ENCODE measurements at places on chromosomes 1 and 21.
A peak's percentile ranks its signal among the peaks of the same experiment; 100 is the strongest.

DNA sequence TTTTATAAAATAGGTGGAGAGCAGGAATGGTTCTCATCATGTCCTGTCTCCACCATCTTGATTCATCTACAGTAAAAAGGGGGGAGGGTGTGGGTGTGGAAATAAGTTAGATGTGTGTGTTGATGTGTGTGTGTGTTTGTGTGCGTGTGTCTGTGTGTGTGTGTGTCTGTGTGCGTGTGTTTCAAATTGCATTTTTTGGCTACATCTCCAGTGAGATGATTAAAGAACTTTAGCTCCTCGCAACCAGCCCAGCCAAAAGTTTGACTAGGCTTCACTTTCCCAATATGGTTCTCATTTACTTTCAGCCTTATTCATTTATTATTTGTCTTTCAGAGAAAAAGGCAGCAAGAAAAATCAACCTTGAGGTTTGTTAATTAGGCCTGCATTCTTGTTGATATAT lies 14.7 kb upstream of the HAO2 start:
- DNase-seq = no peak

- DNase-seq = peak; percentile 12
Observed at GRCh38 chr1:78339490-78339889, 151.3 kb upstream of the PTGFR start.

- DNase-seq = no peak
Observed at GRCh38 chr1:207815913-207816291, 64.0 kb downstream of the CD46 start.

DNA sequence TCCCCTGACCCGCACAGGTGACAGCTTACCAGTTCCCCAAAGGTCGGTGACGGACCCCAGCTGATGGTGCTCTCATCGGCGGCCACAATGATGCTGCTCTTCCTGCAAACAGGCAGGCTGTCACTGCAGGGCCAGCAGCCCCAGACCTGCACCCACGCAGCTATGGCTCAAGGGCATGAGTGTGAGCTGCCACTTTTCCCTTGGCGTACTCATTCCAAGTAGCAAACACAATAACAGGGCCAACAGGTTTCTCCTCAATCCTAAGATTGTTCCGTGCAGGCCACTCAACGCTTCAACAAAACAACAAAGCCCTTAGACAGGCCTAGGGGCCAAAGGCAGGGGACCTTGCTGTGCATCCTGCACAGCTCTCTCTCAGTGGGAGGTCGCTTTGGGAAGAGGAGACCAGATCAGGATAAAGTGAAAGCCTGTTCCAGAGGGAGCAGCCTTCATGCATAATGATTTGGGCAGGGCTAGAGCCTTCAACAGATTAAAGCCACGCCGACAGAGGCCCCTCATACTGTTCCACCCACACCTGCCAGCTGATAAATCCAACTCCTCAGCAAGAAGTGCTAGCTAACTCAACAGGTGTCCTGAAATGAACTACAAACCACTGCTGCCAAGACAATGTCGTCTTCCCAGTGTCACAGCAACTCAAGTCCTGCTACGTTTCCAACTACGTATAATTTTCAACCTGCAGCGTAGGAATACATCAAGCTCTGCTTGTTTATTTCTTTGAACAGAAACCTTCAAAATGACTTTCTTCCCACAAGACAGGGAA lies 27.2 kb downstream of the RCC2 start:
- DNase-seq = no peak

DNA sequence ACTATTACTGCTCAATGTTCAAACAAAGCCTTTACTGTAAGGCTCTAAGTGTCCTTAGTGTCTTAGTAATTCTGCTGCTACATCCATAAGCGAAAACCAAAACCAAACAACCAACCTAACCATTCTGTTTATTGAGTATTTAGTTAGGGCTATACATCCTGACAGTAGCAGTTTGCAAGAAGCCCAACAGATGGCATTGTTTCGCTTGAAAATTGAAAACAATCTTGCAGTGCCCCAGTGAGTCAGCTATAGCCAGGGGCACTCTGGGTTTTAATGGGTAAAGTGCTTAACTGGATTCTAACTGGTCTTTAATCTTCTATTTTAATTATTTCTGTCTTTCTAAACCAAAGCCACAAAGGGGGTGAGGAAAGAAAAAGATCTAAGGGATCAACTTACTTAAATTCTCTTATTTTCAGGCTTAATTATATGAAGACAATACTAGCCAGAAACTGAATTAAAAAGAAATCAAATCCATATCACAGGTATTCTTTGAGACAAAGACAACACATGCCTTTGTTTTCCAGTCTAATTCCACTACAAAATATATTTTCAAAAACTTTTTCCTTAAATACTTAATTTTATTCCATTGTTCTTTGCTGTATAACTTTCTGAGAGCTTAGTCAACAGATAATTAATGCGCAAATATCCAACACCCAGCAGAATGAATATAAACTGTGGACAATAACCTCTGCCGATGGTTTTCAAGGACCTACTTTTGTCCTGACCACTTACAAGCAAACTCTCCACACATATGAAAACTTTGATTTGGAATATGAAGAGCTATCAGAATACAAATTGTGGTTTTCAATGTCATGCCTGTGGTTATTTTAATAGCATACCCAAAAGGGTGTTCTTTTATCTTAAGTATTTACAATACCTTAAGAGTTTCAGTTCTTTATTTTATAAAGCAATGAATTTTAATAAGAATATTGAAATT lies 15.2 kb downstream of the POGZ start:
- peak; percentile 92 for DNase-seq

- DNase-seq = no peak
Observed at GRCh38 chr1:43619996-43620920, 29.7 kb upstream of the KDM4A start.

GRCh38 chr1:11851180-11851579 lies 3.6 kb upstream of the NPPA start:
- no peak for DNase-seq

GRCh38 chr1:70383483-70383882 lies 27.6 kb upstream of the CTH start:
- no peak for DNase-seq

GRCh38 chr21:31191553-31191952 lies 152.5 kb downstream of the TIAM1 start:
- DNase-seq = no peak

GRCh38 chr1:45721207-45721606 lies 29.2 kb downstream of the IPP start:
- no peak for DNase-seq

- no peak for DNase-seq
Observed at GRCh38 chr1:226838456-226838855, 32.0 kb upstream of the PSEN2 start.

DNA sequence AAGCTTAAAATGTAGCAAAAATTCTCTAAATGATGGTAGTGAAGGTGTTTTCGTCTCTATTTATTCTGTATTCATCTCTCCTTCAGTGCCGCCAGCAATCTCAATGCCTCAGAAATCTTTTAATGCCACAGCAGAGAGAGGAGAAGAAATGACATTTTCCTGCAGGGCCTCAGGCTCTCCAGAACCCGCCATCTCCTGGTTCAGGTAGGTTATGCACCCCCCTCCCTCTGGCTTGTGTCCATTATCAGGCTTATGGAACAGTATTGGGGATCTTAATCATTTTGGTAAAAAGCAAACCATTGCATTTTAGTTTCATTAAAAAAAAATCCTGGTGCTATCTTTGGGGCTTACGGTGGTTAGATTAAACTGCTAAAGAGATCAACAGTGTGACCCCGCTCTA lies 326.1 kb downstream of the NCAM2 start:
- no peak for DNase-seq

DNA sequence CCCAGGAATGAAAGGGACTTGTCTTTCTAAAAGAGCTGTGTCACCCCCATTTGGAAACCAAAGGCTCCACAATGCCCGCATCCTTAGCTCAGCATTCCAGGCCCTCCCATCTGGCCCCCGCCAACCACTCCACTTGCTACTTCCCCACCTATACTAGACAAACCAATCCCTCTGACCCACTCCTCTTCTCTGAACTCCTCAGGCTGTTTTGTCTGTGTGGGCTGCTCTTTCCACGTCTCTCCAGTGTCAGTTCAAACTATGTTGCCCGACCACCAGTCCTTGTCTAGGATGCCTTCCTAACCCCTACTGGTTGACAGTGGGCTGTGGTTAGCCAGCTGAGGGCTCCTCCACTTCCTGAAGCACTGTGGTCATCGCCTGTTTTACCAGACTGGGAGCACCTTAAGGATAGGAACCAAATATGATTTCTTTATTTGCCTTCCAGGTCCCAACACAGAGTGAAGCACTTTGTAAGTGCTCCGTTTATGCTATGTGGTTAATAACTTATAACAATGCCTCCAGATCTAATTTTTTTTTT lies 8.1 kb upstream of the COA7 start:
- DNase-seq = no peak

DNA sequence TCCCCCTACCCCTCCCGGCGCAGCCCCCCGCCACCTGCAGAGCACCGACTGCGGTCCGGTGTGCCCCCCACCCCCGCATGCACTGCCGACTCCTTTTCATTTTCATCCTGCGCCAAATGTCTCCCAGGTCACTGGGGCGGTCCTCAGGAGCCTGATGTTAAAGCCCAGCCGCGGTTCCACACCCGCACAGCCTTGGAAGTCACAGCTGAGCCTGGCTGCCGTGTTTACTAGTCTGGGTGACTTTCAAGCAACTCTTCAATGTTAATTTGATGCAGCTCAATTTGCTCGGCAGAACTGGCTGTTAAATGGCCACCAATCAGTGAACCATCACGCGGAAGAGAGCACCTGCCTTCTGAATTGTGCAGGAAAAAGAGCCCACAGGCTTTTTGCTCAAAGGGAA lies 27.2 kb downstream of the THAP3 start:
- DNase-seq = no peak

DNA sequence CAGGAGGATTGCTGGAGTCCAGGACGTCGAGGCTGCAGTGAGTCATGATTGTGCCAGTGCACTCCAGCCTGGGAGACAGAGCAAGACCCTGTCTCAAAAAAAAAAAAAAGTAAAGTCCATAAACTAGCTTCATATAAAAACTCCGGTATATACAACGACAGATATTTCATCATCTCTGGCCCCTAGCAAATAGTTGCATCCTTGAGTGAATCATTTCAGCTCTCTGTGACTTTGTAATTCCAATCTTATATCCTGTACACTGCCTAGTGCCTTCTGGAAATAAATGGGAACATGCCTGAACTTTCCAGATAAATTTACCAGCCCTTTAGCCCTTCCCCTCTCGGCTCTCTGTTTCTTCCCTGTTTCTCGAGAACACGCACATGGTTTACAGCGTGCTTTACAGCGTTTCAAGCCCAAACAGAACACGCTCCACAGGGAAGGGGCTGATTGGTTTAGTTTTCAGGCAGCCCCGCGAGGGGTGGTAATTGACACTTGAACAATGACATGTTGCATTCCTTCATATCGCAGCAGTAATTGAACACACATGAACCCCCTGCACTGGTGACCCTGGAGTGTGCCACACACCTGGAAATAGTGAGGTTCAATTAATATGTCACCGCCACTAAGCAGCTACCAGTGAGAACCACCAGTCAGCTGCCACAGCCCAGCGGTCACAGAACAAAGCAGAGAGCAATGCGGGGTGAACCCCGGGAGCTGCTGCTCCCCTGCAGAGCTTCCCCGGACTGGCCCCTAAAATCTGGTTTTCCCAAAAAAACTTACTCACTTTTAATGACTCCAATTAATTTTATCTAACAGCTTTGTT lies 35.7 kb upstream of the SIM2 start:
- DNase-seq = peak; percentile 12

GRCh38 chr1:87956072-87956471 lies 627.4 kb downstream of the LMO4 start:
- peak; percentile 81 for DNase-seq

- no peak for DNase-seq
Observed at GRCh38 chr21:39650306-39650705, 37.6 kb downstream of the B3GALT5 start.

DNA sequence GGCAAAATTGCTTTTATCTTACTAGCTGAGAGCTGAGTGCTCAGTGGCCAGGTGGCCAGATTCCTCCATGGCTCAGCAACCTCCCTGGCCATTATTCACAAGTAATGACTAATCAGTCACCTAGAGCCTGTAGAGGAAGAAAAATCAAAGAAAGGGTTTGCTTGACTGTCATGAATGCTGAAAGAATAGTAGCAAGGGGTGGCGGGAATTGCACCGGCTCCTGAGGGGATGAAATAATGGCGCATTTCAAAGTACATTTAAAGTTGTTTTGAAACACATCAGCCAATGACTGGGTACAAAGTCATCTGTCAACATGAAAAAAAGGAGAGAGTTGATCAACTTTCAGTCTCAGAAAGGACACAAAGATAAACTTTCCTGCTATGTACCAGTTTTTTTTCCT lies 99.5 kb downstream of the OMA1 start:
- no peak for DNase-seq

DNA sequence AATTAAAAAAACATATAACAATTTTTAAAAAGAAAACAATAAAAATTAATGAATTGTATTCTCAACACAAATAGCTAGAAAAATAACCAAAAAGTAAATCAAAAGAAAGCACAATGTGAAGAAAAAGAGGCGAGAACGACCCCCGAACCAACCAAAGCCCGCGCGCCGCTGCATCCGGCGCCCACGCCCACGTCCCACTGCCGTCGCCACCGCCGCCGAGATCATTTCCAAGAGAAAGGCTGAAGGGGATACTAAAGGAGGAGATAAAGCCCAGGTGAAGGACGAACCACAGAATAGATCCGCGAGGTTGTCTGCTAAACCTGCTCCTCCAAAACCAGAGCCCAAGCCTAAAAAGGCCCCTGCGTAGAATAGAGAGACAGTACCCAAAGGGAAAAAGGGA lies 11.8 kb upstream of the ABCB10 start:
- DNase-seq = no peak

DNA sequence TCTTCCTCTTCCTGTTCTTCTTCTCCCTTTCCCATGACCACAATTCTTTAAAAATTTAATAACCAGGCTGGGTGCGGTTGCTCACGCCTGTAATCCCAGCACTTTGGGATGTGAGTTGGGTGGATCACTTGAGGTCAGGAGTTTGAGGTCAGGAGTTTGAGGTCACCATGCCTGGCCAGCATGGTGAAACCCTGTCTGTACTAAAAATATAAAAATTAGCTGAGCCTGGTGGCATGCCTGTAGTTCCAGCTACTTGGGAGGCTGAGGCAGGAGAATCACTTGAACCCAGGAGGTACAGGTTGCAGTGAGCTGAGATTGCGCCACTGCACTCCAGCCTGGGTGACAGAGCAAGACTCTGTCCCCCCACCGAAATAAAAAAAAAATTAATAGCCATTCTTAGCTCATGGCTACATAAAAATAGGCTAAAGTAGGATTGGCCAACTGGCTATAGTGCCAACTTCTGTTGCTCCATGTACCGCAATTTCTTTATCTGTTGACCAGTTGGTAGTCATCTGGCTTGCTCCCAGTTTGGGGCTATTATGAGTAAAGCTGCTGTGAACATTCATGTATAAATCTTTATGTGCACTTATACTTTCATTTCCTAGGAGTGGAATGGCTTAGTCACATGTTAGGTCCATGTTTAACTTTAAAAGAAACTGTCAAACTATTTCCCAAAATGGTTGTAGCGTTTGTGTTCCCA lies 136.3 kb downstream of the PEX14 start:
- DNase-seq = no peak

GRCh38 chr1:245715970-245716369 lies 561.2 kb downstream of the KIF26B start:
- peak; percentile 59 for DNase-seq

DNA sequence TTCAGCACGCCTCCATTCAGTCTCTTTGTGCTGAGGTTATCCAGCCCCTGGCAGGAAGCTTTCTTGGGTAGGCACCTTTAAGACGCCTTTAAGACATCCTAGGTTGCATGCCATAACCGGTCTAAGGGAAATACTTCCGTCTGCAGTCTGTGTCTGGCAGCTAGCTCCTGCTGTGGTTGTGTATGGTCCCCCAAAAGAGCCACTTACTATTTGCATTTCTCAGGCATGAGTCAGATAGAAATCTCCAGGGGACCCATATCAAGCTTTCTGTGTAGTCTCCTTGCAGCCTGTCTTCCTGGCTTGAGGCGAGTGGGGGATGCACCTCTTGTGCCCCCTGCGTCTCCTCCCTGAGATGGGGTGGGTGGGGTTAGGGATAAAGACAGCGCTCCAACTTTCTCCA lies 10.0 kb upstream of the RYR2 start:
- no peak for DNase-seq

Measured in RWPE1 (cell line).